ENCODE measurements at places on chromosomes 7 and 10. TPM values are rescaled to one million over a fixed set of nuclear protein-coding genes. Genes with fewer than 3 reads are reported as not detected.

Gene CELF2
- 26.6 TPM for total RNA-seq

DNA sequence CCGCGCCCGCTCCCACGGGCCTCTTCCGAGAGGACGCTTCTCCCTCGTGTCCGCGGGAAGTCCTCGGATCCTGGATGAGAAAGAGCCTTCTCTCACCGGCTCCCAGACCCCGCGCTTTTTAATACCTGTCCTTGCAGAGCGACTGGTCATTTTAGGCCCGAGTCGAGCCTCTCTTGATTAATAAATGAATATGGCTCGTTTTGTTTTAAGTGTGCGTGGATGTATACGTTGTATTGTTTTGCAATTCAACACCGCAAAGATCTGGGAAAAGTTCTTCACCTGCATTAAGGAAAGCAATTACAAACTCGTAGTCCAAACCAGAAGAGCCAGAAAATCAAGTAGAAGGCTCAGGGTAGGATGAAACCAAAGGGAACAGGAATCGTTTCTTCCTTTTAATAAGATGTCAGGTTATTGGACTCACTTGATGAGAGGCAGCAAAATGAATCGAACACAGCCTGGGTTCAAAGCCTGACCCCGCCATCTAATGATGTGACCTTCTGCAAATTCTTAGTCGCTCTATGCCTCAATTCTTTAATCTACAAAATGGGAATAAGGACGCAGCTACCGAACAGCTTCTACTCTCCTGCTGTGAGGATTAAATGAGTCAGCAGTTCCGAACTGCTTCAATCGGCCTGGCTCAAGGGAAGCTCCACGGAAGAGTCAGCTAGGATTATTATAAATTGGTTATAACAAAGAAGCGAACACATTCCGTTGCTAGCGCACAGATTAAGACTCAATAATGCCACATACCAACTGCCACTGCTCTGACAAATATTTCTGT, 277.8 kb upstream of the NEBL start:
- DNase-seq = no peak

DNA sequence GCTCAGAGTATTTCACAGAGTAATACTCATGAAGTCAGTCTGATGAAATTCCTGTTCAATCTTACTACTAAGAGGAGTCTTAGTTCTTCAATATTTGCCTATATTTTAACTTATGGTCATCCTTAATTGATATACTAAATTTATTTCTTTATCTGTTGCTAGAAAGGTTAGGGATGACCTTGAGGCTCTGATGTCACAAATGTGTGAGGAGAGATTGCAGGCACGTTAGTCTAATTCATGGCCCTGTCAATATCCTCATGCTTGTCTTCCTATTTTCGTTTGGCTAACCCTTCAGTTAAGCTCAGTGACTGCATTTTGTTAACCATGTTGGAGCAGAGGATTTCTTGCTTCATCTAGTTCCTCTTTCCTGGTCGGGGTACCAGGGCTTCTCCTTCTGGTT, 704.7 kb upstream of the COBL start:
- DNase-seq = no peak

DNA sequence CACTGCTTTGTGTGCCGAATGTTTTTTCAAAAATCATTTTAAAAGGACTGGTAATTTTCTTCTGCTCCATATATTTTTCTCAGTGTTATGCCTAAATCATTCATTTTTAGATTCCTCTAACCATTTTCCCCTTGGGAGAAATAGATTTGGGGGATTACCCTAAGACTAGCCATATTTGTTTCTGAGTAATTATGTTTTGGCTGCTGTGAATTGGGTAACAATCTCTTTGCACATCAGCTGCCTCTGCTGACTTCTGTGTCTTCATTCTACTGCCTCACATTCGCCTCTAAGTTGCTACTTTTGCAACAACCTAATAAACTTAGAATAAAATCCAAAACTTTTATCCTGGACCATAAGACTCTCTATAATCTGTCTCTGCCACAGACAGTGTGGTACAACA, 18.5 kb upstream of the MRC1 start:
- no peak for DNase-seq

- DNase-seq = no peak
Observed at GRCh38 chr7:68407460-68407859, 1190.8 kb upstream of the AUTS2 start.

Gene GSAP
- 10.9 TPM for total RNA-seq

Gene LRRD1
- total RNA-seq = not detected

GRCh38 chr10:69323622-69324021, 45.3 kb downstream of the HK1 start:
- DNase-seq = no peak

Gene TFEC
- 1.3 TPM for total RNA-seq

DNA sequence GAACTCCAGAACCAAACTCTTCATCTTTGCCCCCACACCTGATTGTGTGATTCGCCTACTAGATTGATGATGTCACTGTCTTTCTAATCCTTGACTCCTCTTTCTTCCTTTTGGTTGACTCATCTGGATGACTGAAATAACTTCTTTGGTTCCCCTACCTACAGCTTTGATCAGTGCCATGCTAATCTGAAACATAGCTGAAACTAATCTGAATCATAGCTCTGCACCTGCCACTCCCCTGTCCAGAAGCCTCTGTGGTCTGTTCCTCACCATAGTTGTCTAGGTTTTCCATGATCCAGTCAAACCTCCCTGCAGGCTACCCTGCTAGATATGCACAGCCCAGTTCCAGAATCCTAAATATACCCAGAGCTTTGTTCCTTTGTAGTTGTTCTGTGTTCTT, 51.9 kb downstream of the ZNF365 start:
- no peak for DNase-seq

GRCh38 chr7:49443515-49443914, 329.9 kb upstream of the VWC2 start:
- no peak for DNase-seq

GRCh38 chr7:120805636-120806388, 52.1 kb downstream of the TSPAN12 start:
- peak; percentile 67 for DNase-seq

Gene LHPP
- total RNA-seq = 5.1 TPM

DNA sequence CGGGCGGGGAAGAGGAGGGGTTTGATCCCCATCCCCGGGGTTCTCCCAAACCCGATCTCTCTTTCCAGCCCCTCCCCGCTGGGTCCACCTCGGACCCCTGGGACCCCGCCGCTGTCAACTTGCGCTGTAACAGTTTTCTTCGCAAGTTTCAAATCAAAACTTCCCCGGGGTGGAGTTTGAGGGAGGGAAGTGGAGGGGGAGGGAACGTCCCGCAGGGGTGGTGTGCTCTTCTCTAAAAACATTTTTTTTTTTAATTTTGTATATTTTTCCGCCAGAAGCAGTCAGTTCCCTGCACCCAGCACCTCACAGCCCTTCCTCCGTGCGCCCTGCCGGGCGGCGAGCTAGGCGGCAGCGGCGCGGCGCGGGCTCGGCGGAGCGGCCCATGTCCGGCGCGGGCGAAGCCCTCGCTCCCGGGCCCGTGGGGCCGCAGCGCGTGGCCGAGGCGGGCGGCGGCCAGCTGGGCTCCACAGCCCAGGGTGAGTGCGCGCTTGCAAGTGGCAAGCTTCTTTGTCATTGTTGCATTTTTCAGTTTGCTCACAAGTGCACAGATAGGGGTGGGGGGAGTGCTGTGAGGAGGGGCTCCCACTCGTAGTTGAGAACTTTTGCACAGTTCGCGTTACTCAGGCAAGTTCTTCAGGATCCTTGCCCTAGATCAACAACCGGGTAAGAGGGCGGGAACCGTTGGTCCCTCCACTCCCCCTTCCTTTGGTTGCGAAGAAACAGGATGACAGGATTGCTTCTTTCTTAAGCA, 933 bp downstream of the MDFIC start:
- no peak for DNase-seq

- no peak for DNase-seq
Observed at GRCh38 chr7:78095549-78095948, 297.0 kb downstream of the PHTF2 start.

- DNase-seq = no peak
Observed at GRCh38 chr10:124670849-124671248, 73.3 kb downstream of the FAM53B start.

- DNase-seq = no peak
Observed at GRCh38 chr7:151035026-151035717, 6.9 kb downstream of the ABCB8 start.

Gene SNX10
- total RNA-seq = 3.5 TPM

DNA sequence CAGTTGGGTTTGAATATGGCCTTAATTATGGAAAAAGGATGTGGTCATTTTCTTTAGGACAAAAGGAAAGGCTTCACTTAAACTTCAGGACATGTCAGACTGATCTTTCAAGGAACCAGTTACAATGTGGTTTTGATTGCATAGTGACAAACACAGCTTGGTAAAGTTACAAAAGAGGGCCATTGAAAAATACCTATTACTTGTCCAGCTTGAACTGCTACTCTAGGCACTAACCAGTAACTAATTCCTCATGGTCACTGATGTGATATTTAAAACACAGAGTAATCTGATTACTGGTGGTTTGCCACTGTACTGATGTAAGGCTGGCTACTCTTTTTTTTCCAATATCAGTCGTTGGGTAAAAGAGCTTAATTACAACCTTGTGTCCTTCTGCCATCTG, 22.6 kb downstream of the TES start:
- no peak for DNase-seq

GRCh38 chr7:23200331-23200730, 18.5 kb downstream of the NUP42 start:
- DNase-seq = no peak

Gene CDC123
- 33.2 TPM for total RNA-seq

- DNase-seq = no peak
Observed at GRCh38 chr7:131254211-131254610, 73.5 kb upstream of the MKLN1 start.

GRCh38 chr7:30933124-30933974, 21.7 kb downstream of the AQP1 start:
- peak; percentile 63 for DNase-seq

Gene MYOF
- total RNA-seq = 68.2 TPM

Gene ZPBP
- total RNA-seq = not detected

- no peak for DNase-seq
Observed at GRCh38 chr10:67114945-67115344, 189.1 kb downstream of the LRRTM3 start.

GRCh38 chr10:88728107-88728763, 22.2 kb downstream of the LIPK start:
- DNase-seq = no peak

- DNase-seq = no peak
Observed at GRCh38 chr7:149714910-149715471, 58.4 kb downstream of the ZNF467 start.

DNA sequence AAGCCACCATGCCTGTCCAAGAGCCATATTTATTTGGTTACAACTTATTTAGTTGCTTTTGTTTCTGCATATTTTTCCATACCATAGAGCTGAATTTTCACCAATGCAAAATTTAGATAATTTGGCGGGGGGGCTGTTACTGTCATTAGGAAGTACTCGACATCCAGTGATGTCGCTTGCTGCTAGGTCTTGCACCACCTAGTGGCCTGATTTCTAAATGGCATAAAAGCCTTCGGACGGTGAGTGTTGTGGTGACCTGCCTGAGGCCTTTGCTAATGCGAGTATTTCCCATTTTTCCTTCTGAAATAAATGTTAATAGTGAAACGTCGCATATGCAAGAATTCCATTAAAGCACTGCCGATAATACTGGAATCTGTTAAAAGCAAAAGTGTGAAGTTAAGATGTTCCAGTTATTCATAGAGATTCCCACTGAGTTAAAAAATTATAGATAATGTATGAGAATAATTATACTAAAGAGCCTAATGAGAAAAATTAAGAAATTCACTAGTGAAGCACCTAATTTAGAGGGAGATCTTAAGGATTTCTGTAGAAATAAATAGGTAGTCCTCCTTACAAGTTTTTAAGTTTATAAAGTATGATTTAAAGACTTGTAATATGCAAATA, 86.1 kb upstream of the DNAJB6 start:
- DNase-seq = no peak

DNA sequence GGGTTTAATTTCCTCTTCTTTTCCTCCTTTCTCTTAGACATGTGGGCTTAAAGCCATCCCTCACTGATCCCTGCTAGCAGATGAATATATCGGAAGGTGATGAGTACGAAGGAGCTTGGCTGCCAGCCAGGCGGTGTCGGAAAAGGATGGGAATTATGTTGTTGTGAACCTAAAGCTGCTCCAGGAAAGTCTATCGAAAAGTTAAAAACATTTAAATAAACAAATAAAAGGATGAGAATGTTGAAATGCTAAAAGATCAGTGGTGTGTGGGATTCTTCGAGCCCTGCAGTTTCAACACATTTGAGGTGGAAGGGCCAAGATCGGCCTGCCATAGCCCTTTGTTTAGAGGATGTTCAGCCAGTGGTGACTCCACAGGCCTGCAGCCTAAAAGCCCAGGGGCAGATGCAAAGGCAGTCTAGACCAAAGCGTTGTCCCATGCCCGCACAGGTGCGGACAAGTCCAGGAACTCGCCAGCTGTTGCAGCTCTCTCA, 107.9 kb downstream of the JCAD start:
- peak; percentile 64 for DNase-seq

- no peak for DNase-seq
Observed at GRCh38 chr10:4790045-4790444, 36.0 kb upstream of the AKR1E2 start.

DNA sequence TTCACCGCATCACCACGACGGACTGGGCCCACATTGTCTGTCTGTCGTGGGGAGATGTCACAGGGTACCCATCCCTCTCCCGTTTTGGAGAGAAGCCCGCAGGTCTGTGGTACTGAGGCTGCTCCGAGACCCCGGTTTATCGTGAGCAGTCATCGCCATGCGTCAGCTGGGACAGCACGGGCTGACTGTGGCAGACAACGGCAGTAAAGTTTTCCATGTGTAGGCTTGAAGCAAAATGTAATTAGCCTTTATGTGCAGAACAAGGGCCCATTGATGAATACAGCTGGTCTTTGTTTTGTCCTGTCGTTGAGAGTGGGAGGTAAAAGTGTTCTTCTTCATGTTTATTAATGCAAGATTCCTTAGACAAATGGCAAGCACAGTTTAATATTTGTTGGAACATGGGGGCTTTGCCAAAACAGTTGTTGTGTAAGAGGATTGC, 167.4 kb upstream of the SH2B2 start:
- DNase-seq = no peak

- DNase-seq = no peak
Observed at GRCh38 chr10:96043893-96044715, 721 bp downstream of the CCNJ start.

- no peak for DNase-seq
Observed at GRCh38 chr10:121063744-121064143, 212.6 kb downstream of the WDR11 start.

DNA sequence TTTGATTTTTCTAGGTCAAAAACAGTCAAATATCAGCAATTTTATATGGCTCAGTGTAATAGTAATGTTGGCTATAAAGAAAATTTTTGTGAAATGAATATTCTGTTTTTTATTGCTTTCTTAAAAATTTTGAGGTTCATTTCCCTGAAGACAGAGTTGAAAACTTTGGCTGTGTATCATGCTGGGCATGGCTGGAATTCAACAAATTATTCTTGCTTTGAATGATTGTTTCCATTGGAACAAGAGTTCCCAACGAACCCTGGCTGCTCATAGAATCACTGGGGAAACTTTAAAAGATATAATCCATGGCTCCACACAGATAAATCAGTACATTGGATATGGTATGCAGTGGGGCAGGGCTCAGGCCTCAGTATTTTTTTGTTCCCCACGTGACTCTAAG, 118.6 kb downstream of the PLCE1 start:
- no peak for DNase-seq

Gene TAS2R4
- total RNA-seq = not detected

Gene PHTF2
- total RNA-seq = 10.2 TPM

- DNase-seq = no peak
Observed at GRCh38 chr10:132142396-132143161, 44.2 kb upstream of the DPYSL4 start.

- DNase-seq = no peak
Observed at GRCh38 chr7:127527561-127527960, 57.8 kb downstream of the GCC1 start.

Data from ascending aorta (tissue), 2 donors.